8988T (cell line): ENCODE measurements at places on chromosomes 16 and 17.
A peak's percentile ranks its signal among the peaks of the same experiment; 100 is the strongest.

- no peak for DNase-seq
Measured at GRCh38 chr16:85220125-85220839, 108.0 kb upstream of the CIBAR2 start.

DNA sequence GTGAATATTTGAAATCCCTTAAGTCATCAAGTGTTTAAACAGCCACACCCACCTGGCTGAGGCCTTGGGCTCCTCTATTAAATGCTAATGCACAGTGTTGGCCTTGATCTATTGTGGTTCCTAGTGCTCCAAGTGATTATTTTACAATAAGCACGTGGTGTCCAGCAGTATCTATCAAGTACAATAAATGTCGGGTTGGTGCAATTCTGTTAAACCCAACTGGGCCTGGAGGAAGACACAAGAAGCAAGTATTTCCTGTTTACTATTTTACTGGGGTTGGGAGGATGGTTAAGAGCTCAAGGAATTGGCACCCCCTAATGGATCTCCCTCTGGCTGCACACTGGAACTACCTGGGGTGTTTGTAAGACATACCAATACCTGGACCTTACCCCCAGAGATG is 72.1 kb upstream of the HNF1B start:
- DNase-seq = no peak

- DNase-seq = no peak
Measured at GRCh38 chr17:37107406-37108083, 158.8 kb downstream of the AATF start.

GRCh38 chr17:50100480-50100883 is 5.3 kb downstream of the PDK2 start:
- no peak for DNase-seq

DNA sequence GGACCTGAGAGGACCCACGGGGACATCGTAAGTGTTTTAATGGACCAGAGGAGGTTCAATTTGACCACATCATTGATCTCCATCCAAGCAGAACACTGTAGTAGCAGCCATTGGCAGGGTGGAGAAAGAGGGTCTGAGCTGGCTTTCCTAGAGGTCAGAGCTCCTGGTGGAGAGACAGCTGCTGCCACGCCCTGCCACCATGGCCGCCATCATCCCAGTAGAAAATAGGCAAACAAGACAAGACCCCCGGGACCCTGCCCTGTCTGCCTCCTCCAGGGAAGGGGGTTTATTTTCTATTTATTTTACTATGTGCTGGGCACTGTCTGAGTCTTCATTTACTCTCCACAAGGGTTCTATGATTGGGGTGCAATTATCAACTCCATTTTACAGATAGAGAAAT is 11.4 kb upstream of the ITGA3 start:
- DNase-seq = no peak

DNA sequence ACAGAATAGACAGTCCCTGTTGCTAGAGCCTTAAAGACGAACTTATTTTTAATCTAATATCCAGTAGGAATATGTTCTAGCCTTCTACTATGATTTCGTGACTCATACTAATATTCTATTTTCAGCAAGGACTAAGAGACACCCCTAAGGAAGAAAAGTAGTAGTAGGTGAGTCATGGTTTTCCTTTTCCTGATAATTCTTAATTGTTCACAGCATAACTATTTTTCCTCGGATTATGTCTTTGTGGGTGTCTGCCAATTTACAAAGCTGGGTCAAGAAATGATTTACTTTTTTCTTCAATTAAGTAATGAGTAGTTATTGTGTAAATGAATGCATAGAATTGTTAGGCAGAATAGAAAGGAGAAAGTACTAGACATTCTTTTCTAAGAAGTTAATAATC is 292.2 kb downstream of the TOX3 start:
- no peak for DNase-seq

- no peak for DNase-seq
Measured at GRCh38 chr16:27781195-27781524, 231.2 kb downstream of the KATNIP start.

DNA sequence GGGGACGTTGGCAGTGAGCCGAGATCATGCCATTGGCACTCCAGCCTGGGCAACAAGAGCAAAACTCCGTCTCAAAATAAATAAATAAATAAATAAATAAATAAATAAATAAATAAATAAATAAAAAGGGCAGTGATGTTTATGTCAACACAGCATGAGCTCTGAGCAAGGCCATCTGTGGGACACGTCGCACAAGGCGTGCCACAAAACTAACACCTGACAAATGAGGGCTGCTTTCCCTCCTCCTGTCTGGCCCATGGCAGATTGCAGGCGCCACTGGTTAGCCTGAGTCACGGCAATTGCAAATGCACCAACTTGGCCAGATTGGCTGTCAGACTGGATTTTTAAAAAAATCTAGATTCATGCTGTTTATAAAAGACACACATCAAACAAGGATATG is 25.9 kb upstream of the SPNS3 start:
- DNase-seq = no peak

DNA sequence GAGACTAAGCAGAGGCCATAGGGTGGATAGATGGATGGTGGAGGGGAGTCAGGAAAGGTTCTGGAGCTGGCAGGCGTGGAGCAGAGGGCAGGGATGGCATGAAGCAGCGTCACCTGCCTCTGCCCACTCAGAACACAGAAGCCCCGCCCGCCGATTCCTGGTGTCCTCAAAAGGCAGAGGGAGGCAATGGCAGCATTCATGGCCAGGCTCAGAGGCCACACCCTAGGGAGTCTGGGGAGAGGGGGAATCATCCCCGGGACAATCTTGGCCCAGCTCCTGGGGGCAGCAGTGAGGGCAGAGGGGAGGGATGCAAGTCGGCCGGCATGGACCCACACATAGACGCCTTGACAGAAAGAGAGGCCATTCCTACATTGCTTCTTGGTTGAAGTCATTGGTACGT is 60.7 kb upstream of the CACNG4 start:
- DNase-seq = no peak

DNA sequence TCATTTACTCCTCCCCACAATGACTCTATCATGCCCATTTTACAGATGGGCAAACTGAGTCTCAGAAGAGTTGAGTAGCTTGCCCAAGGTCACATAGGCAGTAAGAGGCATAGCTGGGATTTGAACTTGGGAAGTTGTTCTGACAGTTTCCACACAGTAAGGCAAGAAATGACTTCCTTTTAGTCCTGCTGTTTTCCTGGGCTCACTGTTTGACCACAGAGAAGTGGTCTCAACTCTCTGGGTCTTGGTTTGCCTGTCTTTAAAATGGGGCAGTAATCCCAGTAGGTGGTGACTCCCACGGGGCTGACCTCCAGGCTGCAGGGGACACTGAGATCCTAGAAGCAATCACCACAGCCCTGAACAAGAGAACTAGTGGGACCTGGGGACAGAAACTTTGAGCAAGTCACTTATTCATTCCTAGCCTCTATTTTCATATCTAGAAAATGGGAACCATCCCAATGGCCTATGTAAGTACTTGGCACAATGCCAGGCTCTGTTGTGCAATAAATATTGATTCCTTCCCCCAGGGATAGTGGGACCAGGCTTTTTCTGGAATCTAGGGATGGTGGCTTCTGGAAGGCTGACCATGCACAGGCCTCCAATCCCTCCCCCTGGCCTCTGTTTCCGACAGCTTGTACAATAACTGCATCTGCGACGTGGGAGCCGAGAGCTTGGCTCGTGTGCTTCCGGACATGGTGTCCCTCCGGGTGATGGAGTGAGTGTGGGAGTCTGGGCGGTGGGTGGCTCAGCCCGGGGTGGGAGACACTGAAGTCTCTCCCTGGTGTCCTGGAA is 20.5 kb downstream of the DEXI start:
- no peak for DNase-seq

- DNase-seq = no peak
Measured at GRCh38 chr17:39612291-39612894, 4.7 kb upstream of the NEUROD2 start.

DNA sequence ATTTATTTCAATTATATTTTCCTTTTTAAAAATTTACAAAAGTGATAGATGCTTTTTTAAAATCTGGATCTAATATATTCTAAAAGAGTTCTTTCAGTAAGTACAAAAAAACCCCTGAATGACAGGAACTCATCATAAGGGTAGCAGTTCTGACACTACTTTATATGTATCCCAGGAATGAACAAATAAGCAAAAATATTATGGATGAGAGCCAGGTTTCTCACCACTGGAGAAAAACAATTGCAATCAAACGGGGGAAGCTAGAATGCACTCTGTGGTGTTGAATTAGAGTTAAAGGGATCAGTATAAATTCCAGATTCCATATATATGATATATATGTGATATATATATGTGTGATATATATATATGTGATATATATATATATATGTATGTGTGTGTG is 23.2 kb upstream of the NDRG4 start:
- DNase-seq = no peak

DNA sequence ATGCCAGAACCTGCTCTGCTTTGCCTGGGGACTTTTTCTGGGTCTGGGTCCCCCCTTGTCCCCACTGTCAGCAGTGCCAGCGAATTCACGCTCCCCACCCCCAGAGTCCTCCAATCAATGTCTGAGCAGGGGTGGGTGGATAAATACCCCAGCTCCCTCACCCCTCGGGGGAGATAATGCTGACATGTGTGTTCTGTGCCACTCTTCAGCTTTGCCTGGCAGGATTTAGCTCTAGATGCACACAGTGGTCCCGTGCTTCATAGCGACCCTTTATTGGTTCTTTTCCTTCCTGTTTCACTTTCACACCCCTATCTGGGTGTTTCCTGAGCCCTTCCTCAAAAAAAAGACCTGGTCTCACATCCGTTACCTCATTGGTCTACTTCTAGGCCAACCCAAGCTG is 277.0 kb downstream of the NPIPA8 start:
- DNase-seq = no peak

- DNase-seq = no peak
Measured at GRCh38 chr16:83744441-83744981, 63.3 kb upstream of the HSBP1 start.

DNA sequence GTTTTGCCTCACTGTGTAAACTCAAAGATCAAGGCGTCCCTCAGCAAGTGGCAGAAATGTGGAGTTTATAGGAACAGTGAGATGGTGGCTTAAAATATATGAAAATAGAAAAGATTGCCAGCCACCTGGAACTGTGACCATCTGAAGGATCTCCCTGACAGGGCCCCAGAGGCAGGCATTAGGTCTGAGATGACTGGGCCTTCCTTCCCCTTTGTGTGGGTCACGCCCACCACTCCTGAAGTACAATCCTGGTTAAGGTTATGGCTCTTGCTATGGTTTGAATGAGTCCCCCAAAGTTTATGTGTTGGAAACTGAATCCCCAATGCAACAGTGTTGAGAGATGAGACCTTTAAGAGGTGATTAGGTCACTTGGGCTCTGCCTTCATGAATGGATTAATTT is 6.4 kb downstream of the ST6GALNAC2 start:
- DNase-seq = no peak

DNA sequence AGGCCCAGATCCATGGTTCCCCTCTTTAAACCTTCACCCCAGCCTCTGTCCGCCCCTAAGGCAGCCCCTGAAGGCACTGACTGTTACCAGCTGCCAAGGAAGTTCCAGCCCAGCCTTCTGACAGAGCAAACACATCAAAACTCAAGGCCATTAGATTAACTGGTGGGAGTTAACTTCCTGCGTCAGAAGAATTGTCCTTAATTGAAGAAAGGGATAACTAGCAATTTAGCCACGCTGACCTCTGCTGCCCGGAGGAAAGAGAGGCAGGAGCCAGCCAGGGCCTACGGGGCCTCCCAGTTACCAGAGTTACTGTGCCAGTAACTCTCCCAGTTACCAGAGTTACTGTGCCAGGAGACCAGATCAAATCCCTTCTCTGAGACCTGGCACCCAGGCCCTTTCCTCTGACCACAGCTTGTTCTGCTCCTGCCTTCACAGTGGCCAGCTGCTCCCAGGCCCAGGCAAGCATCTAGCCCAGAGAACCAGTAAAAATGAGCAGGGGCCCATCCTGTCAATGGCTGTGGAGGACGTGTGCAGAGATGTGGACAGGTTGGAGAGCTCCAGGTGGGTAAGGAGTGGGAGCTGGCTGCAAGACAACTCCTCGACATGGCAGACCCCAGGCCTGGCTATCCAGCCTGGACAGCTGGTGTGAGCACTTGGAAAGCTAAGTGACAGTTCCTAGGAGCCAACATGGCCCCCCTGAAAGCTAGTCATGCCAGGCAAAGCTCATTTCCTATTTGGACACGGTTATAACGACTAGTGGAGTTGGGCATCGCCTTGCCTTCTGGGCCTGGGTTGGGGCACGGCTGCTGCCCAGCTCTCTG is 2.8 kb upstream of the PITPNM3 start:
- DNase-seq = no peak

DNA sequence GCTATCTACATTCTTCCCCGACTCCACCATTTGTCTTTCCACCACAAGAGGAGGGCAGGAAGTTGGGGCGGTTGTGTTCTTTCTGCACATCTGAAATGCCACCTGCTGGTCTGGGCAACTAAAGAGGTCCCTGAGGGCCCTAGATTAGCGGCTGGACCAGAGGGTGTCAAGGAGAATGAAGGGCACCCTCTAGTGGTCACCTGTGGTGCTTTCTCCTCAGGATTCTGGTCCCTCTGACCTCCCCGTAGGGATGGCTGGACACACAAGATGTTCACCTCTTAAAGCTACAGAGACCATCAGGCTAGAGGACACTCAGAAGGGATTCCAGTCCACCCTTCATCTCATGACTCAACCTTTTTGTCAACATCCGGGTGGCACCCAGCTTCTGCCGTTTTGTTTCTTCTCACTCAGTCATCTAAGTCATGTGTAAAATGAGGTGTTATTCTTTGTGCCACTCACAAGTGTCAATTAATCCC is 2.9 kb upstream of the SCIMP start:
- peak; percentile 55 for DNase-seq

- DNase-seq = no peak
Measured at GRCh38 chr17:42675965-42676423, 800 bp downstream of the PLEKHH3 start.

DNA sequence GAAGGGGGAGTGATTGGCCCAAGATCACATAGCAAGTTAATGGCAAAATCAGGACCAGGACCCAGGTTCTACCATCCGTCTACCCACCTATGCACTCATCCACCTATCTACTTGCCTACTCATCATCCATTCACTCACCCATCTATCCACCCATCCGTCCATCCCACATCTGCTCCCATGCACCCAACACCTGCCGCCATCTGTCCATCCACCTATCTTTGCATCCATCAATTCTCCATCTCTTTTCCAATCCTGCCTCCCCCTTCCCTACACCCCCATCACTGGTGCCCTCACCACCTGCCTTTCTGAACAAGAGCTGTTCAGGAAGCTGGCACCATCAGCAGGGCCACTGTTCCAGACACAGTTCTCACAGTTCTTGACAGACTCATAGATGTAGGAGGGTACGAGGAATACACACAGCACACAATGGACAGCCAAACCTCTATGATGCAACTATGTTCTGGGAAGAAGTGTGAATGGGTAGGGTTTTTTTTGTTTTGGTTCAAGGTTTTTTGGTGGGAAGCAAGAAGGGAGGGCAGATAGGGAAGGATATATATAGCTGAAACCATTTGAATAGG is 4.5 kb downstream of the SAMD14 start:
- DNase-seq = no peak

DNA sequence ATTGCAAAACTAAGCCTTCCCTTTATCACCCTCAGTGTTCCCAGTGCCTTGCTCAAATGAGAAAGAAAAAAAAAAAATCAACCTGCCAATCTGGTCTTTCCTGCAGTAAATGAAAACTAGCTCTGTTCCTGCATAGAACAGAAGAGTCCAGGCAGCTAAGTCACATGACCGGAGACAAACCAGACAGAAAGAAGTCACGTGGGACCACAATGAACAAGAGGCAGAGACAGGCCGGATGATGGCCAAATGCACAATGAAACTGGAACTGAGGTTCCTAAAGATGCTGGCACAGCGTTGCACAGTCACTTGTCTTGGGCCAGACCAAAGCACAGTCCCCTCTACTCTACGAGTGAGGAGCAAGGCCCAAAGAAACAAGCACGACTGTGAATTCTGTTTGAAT is 172.5 kb downstream of the GRIN2A start:
- DNase-seq = no peak

GRCh38 chr16:26345966-26346365 is 654.2 kb downstream of the HS3ST4 start:
- DNase-seq = no peak
